Natural killer cell treated with Interleukin-12 subunit alpha and Interleukin-12 subunit beta and Interleukin-15 and Interleukin-18, amount 100 ng/mL, for 72 hours (primary cell): ENCODE measurements at places on chromosomes 1 and 21. TPM values are rescaled to one million over a fixed set of nuclear protein-coding genes. Genes with fewer than 3 reads are reported as not detected.

DNA sequence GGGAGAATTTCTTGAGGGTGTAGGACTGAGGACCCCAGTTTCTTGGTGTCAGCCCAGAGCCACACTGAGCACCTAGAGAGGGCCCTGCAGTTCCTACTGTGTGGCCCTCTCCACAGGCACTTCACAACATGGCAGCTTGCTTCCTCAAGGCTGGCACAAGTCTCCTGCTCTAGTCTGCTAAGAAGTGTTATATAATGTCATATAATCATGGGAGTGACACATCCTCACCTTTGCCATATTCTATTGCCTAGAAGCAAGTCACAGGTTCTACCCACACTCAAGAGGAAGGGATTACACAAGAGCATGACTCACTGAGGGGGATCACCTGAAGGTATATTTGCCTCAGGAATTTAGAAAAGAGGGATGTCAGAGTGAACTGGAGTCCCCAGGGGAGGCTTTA, 5.5 kb upstream of the SNX27 start:
- H3K36me3 ChIP-seq: no peaks in the 10 kb centered on the region
- peaks cover 23% of the 10 kb centered on the region for H3K27me3 ChIP-seq
- no peak for DNase-seq
- H3K27ac ChIP-seq: no peak overlapping the region
- no peak overlapping the region for H3K4me3 ChIP-seq
- peaks cover 6% of the 10 kb centered on the region for H3K4me1 ChIP-seq

DNA sequence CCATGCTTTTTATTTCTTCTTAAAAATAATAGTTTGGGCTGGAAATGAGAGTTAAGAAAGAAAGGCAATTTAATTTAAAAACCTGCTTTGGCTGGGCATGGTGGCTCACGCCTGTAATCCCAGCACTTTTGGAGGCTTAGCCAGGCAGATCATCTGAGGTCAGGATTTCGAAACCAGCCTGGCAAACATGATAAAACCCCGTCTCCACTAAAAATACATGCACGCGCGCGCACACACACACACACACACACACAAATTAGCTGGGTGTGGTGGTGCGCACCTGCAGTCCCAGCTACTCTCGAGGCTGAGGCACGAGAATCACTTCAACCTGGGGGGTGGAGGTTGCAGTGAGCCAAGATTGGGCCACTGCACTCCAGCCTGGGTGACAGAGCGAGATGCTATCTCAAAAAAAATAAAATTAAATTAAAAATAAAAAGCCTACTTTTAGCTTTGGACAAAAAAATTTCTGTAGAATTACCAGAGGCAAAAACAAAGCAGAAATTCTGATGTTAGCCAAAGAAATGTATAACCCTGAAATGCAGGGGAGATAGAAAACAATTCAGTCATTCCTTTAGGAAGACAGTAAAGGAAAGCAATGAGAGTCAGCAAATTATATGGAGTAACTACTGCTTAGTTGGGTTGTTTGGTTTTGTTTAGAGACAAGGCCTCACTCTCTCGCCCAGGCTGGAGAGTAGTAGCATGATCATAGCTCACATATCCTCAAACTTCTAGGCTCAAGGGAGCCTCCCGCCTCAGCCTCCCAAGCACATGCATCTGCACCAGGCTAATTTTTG, 15.7 kb upstream of the IPP start:
- no peaks in the 10 kb centered on the region for H3K27me3 ChIP-seq
- H3K4me3 ChIP-seq: no peak overlapping the region
- no peaks in the 10 kb centered on the region for H3K4me1 ChIP-seq
- H3K27ac ChIP-seq: no peak overlapping the region
- H3K36me3 ChIP-seq: no peaks in the 10 kb centered on the region

DNA sequence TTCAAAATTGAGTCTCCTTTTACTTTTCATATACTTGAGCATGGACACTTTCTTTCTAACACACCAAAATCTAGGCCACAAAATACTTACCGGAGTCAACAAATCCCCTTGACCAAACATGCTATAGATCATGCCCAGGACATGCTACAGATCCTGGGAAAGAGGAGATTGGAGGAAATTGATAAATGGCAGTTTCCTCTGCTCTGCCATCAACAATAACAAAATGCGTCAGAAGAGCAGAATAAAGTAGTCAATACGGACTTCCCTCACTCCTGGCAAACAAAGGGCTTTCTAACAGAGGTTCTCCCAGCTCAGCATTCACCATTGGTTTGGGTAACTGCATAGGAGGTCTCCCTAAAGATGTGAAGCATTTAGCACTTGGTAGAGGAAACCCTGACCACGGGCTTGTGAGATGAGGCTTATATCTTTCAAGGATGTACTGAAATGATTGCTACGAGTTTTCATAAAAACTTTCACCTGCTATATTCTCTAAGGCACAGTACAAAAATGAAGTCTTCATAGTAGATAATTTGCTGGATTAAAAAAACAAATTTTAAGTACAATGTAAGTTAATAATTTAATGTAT, 283.8 kb upstream of the RUNX1 start:
- no peak overlapping the region for H3K4me3 ChIP-seq
- H3K27me3 ChIP-seq: peaks cover 27% of the 10 kb centered on the region
- H3K27ac ChIP-seq: no peak overlapping the region
- no peak for DNase-seq

- H3K4me1 ChIP-seq: no peaks in the 10 kb centered on the region
- H3K36me3 ChIP-seq: no peaks in the 10 kb centered on the region
- no peak overlapping the region for H3K4me3 ChIP-seq
- DNase-seq: no peak
- peaks cover 5% of the 10 kb centered on the region for H3K27me3 ChIP-seq
These were observed 4.4 kb downstream of the CHIT1 start for GRCh38 chr1:203225071-203225470.

- no peaks in the 10 kb centered on the region for H3K36me3 ChIP-seq
- no peaks in the 10 kb centered on the region for H3K4me1 ChIP-seq
- no peak overlapping the region for H3K27ac ChIP-seq
- H3K27me3 ChIP-seq: peaks cover 17% of the 10 kb centered on the region
These were observed 76.2 kb downstream of the FBXO2 start for GRCh38 chr1:11578004-11578403.

DNA sequence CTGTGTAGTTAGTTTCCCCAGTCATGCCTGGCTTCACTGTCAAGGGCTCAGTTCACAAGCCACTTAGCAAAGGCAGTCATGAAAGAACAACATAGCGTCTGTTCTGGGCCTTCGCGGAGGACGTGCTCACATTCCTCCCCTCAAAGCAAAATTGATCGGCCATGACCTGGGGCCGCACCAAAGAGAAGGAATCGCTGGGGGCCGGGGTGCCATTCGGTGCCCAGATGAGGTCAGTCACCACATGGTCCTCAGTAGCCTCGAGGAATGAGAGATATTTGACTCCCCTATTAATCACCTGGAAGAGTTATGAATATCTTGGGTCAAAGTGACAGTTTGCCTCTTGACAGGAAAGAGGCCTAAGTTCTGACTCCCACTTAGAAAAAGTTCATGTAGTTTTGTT, 251.1 kb upstream of the JUN start:
- no peaks in the 10 kb centered on the region for H3K27me3 ChIP-seq
- DNase-seq: no peak
- no peak overlapping the region for H3K4me3 ChIP-seq
- no peaks in the 10 kb centered on the region for H3K4me1 ChIP-seq

CCDC181 gene
- 0.14 TPM for total RNA-seq

AVPR1B gene
- total RNA-seq: not detected

SLC44A5 gene
- 0.14 TPM for total RNA-seq

RHD gene
- not detected for total RNA-seq

GBP7 gene
- not detected for total RNA-seq

SLC1A7 gene
- total RNA-seq: 0.29 TPM

SERPINC1 gene
- 0.36 TPM for total RNA-seq

PCP4L1 gene
- not detected for total RNA-seq
